Retinal pigment epithelial cell (primary cell): ENCODE measurements at places on chromosomes 7 and 10.

- DNase-seq, result no peak
These were observed 108.7 kb upstream of the DPP6 start for GRCh38 chr7:153943457-153943856.

- no peak for DNase-seq
These were observed 15.8 kb downstream of the GTPBP4 start for GRCh38 chr10:1003884-1004670.

DNA sequence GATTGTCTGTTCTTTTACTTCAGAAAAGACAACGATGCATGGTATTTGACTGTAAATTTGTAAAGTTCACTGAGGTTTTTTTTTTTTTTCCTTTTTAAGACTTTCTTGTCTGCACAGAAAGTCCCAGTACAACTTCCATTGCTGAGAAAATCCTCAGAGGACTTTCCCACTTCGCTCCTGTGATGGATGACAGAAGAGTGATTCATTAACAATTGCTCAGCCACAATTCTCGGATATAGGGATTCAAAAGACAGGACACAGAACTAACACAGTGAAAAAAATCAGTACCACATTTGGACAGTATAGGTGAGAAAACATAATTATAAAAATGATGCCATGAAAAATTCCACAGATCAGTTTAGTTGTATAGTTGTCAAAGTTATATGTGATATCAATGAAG, 48.0 kb downstream of the SEC23IP start:
- DNase-seq, result no peak

DNA sequence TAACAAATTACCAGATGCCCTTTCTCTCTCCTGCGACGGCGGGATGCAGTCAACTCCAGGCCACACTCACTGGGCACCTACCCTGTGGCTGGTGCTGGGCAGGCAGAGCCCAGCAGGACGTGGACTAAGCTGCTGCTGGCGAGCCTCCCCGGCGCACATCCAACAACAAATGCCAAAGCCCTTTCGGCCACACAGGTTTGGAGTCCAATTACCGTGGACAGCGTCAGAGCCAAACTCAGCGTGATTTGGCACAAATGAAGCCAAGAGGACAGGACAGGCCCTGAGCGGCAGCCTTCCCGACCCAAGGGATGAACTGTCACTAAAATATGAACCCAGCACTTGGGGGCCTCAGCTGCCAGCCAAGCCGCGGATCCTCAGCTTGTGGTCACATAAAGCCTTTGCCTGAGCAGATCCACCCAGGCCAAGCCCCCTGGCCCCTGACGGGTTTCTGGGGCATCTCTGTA, 28.4 kb downstream of the DAGLB start:
- no peak for DNase-seq

DNA sequence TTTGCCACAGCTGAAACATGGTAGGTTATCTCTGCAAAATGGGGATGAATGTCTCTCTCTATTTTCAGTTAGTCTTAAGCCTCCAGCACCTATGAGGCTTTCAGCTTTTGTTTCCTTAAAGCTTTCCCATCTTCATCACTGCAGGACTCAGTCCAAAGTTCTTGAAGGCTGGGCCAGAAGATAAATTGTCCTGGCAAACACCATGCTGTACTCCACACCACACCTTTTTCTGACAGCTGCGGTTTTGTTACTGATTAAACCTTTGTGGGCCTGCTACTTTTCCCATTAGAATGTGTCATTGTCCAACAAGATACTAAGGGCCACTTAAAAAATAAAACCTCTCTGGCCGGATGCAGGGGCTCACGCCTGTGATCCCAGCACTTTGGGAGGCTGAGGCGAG, 87.2 kb upstream of the A1CF start:
- DNase-seq, result no peak

DNA sequence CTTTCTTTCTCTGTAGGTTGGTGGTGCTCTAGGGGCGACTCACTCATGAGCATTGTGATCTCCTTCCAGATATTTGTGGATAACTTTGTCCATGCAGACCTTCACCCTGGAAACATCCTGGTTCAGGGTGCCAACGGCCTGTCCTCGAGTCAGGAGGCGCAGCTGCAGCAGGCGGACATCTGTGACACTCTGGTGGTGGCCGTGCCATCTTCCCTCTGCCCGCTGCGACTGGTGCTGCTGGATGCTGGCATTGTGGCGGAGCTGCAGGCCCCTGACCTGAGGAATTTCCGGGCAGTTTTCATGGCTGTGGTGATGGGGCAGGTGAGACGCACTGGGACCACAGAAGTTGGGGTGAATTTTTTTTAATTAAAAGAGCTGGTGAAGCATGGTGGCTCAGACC, 9.6 kb upstream of the NDUFB2 start:
- no peak for DNase-seq

GRCh38 chr7:4247106-4247876, 434.8 kb upstream of the FOXK1 start:
- no peak for DNase-seq
